Anterior cingulate cortex (tissue), 58 donors: ENCODE measurements at places on chromosomes 1 and 21.

GRCh38 chr1:229716704-229717103, 90.7 kb downstream of the URB2 start:
- no peak for DNase-seq

DNA sequence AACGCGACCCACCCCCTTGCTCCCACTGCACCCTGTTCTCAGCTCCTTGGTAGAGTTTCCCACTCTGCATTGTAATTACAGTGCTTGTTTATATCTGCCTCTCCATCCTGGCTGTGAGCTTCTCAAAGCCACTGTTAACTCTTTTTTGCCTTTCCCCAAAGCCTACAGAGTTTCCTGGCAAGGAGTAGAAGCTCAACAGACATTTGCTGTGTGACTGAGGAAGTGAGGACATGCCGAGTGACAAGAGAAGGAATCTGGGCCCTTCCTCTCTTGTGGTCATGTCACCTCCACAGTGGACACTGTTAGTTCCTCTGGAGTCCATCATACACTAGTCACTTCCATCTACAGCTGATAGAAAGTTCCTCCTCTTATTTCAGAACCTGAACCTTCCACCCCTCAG, 6.1 kb upstream of the IGSF8 start:
- no peak for DNase-seq

DNA sequence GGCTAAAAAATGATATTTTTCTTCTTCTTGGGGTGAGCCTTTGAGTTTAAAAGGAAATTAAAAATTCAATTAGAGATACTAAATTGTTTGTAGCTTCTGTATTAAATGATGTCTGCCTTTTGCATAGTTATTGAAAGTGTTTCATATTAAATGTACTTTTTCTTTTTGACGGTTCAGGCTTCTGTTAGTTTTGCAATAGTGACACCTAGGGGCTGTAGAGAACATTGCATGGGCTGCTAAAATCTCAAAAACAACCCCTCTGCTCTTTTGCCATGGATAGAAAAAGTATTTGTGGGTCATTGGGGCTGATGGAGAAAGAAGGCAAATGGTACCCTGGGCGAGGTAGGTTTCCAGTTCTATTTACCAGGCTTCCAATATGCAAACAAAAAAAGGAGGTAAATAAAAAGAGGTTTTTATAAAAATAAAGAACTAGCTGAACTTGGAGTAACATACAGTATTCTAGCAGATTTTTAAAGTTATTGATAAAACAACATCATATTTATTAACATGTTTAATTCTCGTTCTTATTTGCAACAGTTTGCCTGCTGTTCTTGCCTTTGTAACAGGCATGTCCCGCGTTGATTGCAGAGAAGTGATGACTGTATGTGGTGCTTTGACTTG, 115.4 kb upstream of the HOOK1 start:
- no peak for DNase-seq

DNA sequence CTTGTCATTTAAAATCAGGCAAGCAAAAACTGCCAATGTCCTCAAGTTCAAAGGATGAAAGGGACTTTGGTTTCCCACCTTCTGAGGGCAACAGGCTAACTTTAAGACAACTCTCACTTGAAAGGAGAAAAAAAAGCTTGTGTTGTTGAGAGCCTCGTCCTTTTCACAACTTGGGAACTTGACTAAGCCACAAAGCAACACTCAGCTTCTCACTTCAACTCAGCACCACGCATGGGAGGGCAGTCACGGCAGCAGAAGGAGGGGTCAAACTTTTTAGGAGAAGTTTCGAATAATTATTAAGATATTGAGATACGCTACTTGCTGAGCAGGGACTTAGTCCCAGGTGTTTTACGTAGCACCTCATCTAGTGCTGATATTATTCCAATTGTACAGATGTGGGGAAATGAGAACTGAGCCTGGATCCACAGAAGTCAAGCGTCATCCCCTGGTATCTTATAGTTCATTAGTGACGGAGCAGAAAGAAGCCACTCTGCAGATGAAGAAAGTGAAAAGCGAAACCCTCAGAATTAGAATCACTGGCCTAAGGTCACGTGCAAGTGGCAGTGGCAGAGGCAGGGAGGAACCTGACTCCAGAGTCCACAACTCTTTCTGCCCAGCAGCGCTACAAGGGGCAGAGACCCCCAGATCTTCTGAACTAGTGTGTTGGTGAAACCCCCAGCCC, 83.6 kb downstream of the JAK1 start:
- DNase-seq: no peak

DNA sequence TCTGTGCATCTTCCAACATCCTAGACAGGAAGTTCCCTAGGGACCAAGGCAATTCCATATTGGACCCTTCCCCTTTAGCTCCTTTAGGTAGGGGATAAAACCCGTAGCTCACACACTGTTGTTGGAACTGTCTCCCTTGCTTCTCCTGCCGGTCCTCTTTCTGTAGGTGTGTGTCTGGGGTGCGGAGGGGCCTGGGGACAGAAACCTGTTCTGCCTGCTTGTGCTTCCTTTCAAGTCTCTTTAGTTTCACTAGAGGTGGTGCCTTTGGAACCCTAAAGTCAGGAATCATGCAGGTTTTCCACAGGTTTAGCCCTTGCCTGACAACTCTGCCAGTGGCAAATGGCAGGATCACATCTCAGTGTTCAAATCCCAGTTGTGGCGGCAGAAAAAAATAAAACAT, 74.6 kb upstream of the PTGFRN start:
- DNase-seq: no peak
